ENCODE measurements at places on chromosomes 16 and 17.
A peak's percentile ranks its signal among the peaks of the same experiment; 100 is the strongest.

GRCh38 chr16:46947900-46948547 lies 25.4 kb downstream of the DNAJA2 start:
- peak; percentile 59 for DNase-seq

GRCh38 chr17:2034157-2034556 lies 4.2 kb downstream of the DPH1 start:
- DNase-seq: peak; percentile 63

DNA sequence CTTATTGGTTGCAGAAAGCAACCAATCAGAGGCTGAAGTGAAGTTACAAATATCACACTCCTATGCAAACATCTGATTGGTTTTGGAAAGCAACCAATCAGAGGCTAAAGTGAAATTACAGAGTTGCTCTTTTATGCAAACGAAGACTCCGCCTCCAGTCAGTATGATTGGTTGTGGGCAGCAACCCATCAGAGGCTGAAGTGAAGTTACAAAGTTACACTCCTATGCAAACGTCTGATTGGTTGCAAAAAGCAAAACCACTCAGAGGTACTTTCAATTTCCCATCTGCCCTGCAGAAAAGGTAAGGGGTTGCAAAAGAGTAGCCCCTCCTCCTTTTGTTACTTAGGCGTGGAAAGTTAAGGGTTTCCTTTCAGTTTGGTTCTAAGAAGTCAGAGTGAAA lies 697.3 kb downstream of the MAF start:
- no peak for DNase-seq

DNA sequence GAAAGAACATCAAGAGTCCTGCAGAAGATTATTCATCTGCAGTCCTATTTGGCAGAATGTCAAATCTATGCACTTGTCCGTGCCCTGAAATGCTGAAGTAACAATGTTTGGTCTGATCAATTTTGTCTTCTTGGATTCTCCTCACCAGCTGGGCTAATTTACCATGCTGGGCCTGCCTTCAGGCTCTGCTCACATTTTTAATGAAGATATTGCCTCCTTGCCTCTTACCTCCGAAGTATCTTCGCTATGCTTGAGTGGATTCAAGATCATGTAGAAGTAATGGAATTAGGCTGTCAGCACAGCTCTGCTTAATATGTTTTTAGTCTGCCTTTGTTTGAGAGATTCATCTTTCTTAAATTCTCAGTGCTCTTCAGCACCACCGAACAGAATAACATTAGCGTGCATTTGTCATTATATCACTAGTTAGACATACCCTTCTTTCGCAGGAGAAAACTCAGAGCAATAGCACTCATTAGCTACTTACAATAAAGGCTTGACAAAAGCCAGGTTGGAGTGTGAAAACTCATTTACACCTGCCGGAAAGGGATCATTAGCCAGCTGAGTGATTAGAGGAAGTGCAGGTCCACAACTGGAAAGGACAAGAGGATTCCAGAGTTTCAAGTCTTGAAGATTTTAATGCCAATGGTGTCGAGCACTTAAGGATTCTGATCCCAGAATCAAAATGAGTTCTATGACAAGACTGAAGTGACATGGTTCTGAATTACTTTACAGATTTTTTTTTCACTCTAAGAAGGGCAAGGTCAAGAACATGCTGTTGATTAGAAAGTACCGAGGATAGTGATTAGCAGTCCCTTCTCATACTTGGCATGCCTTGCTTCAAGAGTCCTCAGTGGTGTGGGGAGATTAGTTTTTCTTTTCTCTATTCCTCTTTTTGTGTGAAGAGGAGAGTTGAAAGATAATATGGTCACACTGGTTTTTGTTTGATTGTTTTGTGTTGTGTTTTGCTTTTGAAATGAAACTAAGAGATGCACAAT lies 405.6 kb upstream of the TOM1L1 start:
- DNase-seq: no peak

DNA sequence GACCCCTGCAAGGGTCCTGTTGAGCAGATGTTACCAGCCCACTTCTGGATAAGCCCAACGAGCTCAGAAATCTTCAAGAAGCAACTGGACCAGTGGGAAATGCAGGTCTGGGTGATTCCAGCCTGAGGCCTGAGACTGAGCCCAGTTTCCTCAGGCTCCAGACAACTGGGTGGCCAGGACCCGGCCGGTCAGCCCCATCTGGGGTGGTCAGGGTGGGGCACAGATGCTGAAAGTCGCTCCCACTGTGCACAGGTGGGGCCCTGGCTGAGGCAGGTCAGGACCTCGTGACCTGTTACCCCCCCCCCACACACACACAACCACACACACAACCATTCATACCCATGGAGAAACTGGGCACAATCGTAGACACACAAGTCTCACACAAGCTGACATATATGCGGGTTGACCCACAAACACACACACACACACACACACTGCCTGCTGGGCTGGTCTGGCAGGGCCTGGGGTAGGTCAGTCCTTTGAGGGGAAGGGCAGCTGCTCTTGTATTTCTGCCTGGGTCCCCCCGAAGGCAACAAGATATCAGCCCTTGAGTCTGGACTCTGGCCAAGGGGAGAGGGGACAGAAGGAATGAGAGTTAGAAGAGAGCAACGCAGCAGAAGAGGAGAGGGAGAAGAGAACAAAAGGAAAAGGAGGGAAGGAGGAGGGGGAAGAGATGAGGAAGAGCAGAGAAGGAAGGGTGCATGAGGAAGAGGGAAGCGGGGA lies 99.0 kb upstream of the CDH5 start:
- DNase-seq: no peak

- DNase-seq: peak; percentile 45
These were observed 1.4 kb downstream of the HES7 start for GRCh38 chr17:8122422-8122923.
